DMS79 (cell line): ENCODE measurements at places on chromosomes 5 and 9.

DNA sequence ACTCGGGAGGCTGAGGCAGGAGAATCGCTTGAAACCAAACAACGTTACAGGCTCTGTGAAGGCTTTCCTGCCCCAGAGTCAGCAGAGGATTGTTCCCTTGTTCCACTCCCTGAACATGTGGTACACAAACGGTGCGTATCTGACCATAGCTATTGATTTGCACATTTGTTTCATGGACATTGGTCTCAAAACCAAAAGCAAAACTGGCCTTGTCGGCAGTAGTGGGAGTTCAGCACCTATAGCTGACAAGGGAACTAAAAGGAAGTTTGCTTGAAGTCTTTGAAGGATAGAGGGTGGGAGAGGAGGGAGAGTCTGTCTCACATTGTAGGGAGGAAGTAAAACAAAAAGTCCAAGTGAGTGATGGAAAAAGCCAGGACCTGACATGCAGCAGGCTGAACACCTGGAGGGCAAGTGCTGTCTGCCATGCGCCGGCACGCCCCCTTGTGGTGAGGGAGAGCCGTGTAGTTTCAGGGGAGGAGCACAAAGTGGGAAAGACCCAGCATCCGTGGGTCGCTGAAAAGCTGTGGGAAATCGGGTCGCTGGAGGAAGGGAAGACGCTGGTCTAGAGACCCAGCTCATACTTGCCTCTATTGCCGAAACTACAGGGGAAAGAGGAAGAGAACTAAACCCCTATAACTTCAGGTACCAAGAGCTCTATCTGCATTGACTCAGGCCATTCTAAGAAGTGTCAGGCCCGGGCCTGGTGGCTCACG, 58.0 kb downstream of the RAD23B start:
- DNase-seq = no peak

- DNase-seq = peak; percentile 19
These were observed at the start of gene PDZD2 for GRCh38 chr5:31638748-31639418. PDZD2 (plus strand) TSS chr5:31639131.

DNA sequence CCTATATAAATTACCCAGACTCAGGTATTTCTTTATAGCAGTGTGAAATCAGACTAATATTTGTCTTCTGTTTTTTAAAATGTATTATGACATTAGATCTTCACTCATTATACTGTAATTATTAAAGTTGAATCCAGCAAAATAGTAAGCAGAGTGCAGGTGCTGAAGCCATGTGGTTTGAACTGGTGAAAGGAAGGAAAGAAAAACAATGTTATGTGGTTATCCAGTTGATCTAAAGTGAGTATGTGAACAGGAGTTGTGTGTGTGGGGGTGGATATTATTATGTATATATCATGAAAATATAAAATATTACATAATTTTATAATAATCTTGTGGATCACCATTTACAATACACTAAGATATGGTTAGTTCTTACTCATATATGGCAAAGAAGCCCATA, 593.7 kb downstream of the SEMA5A start:
- DNase-seq = no peak

DNA sequence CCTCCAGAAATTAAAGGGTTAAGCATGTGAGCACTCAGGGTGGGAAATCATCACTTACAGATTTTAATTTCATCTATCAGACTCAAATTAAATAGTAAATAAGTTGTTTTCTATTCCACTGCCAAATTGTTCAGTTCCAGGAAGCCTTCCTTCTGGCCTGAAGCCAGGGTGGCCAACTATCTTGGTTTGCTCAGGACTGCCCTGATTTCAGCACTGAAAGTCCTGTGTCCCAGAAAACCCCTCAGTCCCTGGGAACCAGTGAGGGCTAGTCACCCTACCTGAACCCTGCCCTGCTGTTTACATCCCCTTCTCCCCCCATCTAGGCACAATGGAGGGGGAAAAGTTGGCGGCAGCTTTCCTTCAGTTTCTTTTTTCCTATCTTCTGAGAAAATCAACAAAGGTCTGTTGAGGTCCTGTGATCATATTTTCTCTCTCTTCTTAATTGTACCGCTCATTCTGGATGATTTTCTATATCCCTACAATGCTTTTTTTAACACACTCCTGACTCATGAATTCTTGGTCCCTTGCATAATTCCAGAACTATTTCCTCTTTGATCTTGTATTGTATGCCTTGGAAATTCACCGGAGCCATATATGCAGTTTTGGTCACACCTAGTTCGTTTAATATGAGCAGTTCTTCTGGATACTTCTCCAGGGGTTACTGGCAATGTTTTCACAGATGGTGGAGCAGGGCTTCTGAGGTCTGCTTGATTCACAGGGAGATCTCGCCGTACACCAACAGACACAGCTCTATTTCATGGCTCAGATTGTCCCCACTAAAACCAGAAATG, 103.8 kb downstream of the MAP1B start:
- DNase-seq = no peak

- no peak for DNase-seq
These were observed 322.2 kb downstream of the CEMIP2 start for GRCh38 chr9:71446106-71446472.
